Sciatic nerve (tissue), 2 donors: ENCODE measurements at places on chromosomes 12 and 14. TPM values are rescaled to one million over a fixed set of nuclear protein-coding genes. Genes with fewer than 3 reads are reported as not detected.

Gene C14orf180
- total RNA-seq, result 4.7 TPM

Gene SERPINA10
- total RNA-seq, result not detected

DNA sequence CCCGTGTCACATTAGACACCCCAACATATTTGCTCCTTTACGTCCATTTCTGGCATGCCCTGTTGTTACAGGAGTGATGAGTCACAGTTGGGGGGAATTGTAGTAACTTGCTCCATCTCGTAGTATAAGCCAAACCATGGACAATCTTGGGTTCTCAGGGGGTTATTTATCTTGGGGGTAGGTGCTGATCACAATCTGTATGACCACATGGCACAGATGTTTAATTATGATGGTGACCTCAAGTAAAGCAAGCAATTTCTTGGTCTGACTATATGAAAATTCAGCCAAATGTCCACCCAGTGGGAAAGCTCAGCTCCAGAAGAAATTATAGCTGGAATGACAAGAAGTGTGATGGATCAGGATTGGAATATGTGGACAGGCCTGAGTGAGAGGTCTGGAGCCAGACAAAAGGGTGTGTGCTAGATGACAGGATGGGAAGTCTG is 32.1 kb upstream of the STON2 start:
- DNase-seq, result no peak

DNA sequence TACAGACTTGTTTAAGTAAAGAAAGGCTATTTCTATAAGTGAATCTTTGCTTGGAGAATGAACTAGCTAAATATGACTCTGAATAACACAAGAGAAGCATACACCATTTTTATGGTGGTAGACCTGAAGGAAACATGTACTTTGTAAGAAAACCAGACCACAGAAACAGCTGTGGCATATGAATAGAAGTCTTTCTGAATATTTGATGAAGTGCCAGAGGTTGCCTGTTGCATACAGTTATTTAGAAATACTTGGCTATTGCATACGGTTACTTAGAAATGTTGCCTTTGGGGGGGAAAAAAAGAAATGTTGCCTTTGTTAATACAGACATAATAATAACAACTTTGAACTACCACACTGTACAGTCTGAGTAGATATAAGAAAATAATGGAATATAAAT is 16.8 kb upstream of the LEMD3 start:
- DNase-seq, result no peak

Gene SBNO1
- total RNA-seq, result 32.3 TPM

GRCh38 chr14:98909251-98909944 is 362.6 kb downstream of the BCL11B start:
- DNase-seq, result no peak

Gene KLRG1
- total RNA-seq, result 4.5 TPM

Gene ANG
- 24.5 TPM for total RNA-seq

Gene MYF6
- total RNA-seq, result not detected

Gene POTEG
- total RNA-seq, result not detected

Gene GYS2
- 0.27 TPM for total RNA-seq

GRCh38 chr14:104244221-104245011 is 106.0 kb downstream of the KIF26A start:
- DNase-seq, result no peak

Gene GPR84
- total RNA-seq, result 0.53 TPM

DNA sequence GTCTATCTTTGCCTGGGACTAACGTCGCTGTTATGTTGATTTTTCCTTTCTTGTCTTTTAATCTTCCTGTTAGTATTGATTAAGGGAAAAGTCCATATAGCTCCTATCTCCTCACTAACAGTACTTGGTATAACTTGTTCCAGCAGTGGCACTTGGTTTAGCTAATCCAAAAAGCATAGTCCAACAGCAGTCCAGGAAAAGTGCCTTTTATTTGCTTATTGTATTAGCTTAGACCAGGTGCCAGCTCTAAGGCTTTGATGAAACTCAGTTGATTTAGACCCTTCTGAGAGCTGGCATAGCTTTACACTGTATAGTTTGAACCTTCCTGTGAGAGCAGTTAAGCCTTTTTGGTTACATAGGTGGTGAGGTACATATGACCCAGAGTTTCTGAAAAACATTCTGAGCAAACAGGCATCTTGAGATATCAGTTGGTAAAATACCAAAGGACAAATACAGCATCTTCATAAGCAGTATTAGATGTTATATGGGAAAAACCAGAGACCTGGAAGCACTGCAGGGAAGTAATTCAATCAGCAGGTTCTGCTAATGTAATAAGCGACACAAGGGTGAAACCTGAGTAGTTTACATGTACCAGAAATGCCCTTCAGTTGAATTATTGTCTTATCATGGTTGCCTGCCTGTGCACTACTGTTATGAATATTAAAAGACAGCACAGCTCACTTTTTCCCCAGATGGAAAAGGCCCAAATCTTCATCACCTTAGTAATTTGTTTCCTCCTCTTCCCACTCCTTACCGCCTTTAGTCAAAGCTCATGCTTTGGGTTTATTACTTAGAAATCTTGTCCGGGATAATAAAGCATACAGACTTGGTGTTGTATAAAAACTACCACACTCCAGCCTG is 13.0 kb downstream of the PELI2 start:
- no peak for DNase-seq

GRCh38 chr12:14410841-14411569 is 45.5 kb downstream of the ATF7IP start:
- DNase-seq, result no peak

DNA sequence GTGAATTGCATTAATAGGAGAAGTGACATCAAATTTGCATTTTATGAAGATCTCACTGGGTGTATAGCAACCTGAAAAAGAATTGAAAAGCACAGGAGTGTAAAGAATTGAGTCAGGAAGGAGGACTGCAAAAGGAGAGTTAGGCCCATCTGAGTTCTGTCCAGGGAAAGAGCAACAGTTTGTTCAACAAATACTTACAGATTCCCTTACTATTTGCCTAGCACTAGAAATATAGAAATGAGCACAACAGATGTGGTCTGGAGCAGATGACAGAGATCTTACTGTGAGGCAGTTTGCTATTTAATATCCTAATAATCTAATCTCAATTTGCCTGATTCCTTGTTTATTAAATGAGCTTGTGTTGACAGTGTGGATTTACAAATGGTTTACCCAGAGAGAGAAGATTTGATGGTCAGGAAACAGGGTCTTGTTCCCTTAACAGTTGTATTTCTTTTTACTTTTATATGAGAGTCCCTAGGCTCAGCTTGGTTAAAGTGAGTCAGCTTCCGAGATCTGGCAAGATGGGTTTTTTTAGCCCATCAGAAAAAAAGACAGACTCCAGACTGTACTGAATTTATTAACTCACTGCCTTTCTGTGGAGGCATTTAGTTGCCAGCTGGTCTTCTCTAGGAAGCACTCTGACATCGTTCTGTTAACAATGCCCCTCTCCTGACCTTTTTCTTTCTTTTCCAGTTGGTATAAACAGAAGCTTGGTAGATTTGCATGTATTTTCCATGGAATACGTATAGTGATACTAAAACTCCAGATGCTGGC is 229.7 kb downstream of the TTC6 start:
- DNase-seq, result no peak

DNA sequence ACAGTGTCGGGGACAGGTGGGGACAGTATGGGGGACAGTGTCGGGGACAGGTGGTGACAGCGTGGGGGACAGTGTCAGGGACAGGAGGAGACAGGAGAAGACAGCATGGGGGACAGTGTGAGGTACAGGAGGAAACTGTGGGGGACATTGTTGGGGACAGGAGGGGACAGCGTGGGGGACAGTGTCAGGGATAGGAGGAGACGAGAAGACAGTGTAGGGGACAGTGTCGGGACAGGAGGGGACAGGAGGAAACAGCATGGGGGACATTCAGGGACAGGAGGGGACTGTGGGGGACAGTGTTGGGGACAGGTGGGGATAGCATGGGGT is 139.5 kb downstream of the TMEM121 start:
- no peak for DNase-seq

Gene GUCY2C
- not detected for total RNA-seq

Gene STYK1
- total RNA-seq, result 0.85 TPM

DNA sequence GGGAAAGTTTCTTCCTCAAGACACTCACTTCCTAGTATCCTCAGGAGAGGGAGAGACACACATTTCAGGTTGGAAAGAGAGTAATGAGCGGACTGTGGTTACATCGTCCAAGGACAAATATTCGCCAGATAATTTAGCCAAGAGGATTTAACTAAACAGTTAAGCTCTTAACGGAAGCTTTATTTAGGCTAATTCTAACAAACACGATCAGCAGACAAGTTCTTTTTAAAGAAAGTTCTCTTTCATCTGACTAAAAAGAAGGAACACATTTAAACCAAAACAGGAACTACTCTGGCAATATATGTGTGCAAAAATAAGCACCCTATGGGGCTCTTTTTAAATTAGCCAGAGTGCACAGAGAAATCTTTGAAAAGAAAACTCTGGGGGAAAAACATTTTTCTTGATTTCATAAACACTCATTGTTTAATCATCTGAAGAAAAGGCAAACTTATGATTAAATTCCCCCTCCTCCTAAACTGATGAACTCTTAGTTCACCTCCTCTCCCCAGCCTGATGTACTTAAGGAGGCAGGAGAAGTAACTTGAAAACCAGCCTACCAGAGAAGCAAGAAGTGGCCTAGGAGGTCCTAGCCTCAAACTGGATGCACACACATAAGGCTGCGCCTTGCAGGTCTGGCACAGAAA is 13.3 kb upstream of the BTG1 start:
- DNase-seq, result no peak

DNA sequence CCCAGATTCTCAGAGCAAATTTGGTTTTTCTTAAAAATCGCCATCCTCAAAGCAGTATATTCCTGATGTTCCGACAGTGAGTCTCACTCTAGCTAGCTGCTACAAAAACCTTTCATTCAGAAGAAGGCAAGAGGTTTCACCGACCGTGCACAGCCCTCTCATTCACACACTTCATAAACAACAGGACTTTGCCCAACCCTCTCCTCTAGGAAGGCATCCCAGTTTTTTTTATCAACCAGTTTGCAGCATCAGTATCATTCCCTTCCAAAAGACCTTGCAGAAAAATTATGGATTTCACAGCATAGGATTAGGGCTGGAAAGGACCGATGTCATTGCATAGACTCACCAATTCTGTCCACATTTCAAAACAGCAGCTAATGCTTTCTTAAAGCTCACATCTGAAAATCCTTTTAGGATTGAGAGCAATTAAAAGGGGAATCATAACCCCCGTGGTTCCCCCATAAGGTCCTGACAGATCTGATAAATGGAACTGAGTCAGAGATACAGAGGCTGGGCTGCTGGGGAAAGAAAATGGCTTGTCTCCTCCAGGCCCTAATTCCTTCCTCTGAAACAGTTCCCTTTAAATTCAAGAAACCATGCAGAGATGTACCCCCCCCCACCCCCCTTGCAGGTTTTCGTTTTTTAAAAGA is 597 bp downstream of the SVOP start:
- no peak for DNase-seq

DNA sequence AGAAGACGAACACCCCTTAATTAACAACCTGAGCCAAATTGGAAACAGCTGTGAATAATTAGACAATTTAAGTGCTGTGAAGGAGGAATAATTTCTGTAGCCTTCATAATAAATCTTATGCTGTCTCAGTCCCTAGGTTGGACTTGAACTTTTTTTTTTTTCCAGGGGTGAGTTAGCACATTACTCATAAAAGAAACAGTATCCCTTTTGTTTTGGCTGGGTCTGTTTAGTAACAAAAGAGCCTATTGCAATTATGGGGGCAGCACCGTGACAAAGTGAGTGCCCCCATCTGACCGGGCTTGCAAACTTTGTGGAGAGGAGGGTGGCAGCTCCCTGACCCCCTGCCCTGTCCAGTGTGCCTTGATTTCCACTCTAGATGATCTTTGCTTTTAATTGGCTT is 167.4 kb downstream of the DICER1 start:
- no peak for DNase-seq

DNA sequence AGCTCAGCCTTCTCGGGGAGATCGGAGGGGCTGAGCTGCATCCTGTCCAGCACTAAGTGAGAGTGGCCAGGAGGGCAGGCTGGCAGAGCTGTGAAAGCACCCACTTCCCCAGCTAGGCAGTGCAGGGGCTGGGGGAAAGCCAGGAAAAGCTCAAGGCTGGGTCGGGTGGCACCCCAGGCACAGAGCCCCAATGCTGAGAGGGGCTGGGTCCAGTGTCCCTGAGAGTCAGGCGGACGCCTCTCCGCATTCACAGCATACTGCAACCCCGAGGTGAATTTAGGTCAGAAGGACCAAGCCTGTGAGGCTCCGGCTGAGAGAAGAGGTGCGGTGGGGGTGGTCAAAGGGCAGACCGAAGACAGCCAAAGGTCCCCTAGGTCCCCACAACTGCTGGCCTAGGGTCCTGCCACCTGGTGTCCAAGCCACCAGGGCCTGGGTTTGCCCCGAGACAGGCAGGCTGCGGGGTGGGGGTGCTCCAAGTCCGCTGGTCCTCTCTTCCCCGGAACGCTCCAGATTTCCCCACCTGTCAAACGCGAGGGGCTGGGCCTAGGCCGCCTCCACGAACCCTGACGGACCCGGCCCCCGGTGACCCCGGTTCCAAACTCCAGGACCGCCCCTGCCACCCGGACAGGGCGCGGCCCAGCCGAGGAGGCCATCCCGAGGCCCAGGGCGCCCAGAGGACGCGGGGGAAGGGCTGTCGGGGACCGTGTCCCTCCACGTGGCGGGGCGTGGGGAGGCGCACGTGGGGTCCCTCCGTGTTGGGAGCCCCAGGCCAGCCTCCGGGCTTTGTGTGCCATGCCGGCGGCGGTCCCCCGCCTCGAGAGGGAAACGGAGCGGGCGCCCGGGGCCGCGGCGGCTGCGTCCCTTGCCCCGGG is 527 bp downstream of the CAMKK2 start:
- peak; percentile 70 for DNase-seq

- DNase-seq, result peak; percentile 28
Observed at GRCh38 chr12:37548266-37548805, 768.2 kb upstream of the ALG10B start.

GRCh38 chr12:22821985-22822384 is 197.0 kb downstream of the ETNK1 start:
- no peak for DNase-seq

Gene LYZ
- 112 TPM for total RNA-seq

Gene AMDHD1
- 0.76 TPM for total RNA-seq

- DNase-seq, result no peak
Observed at GRCh38 chr12:111434680-111435338, 29.1 kb downstream of the SH2B3 start.

- no peak for DNase-seq
Observed at GRCh38 chr12:52613384-52614030, 4.9 kb downstream of the KRT73 start.

Gene FIGNL2
- total RNA-seq, result 4.0 TPM

Gene CISTR
- not detected for total RNA-seq

GRCh38 chr14:35297706-35298105 is 5.5 kb downstream of the PSMA6 start:
- no peak for DNase-seq

- no peak for DNase-seq
Observed at GRCh38 chr14:99971941-99972747, 93.1 kb upstream of the EVL start.

DNA sequence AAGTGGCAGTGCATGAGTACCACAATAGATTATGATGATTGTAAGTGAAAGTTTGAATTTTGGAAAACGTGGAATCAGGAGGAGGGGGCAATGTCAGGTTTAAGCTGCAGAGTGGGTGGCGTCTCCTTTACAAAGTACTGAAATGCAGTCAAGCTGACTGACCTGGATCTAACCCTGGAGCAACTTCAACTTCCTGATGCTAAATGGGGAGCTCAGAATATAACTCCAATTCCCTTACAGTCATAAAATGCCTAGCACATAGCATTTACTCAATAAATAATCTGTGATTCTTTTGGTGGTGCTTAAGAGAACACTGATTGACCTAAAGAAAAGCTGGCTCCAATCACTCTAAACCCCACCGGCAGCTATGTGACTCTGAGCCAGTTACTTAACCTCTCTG is 38.5 kb downstream of the CCDC60 start:
- DNase-seq, result no peak
